ENCODE measurements at places on chromosomes 6 and 20.

DNA sequence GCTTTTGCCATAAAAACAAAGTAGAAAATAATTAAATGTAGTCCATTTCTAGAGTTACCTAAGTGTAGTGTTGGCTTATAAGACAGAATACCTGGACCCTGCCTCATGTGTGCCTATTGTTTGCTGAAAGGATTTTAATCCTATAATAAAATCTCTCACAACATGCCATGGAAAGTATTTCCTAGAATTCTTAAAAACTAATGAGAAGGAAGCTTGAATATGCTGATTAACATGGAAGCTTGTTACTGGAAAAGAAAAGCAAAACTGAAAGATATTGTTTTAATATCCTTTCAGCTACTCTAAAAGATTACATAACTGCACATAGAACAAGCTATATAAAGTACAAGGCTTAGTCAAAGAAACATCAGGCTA, 18.0 kb upstream of the FAM135A start:
- DNase-seq: no peak

DNA sequence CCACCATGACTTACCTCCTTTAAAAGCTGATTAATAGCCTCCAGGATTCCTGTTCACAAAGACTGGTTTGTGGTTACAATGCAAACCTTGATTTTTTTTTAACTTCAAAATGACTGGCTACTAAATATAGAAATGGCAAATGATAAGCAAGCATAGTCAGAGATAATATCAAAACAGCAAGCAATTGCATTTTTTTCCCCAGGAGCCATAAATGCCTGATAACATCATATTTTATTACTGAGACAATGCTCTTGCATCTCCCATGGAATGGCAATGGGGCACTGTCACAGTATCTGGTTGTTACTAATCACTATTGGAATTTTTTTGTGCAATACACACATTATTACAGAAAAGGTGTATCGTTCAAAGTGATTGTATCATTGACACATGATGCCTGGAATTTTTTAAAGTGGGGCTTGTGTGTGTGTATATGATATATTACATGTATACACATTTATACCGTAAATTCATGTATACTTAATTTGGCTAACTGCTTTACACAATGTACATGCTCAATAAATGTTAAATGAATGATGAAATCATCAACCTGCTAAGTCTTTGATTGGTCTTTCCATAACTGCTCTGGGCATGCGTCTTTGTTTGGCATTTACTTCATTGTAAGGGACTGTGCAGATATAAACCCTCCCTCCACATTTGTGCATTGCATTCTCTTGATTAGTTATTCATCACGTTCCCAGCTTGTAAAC, 980 bp upstream of the SALL4 start:
- peak; percentile 56 for DNase-seq

DNA sequence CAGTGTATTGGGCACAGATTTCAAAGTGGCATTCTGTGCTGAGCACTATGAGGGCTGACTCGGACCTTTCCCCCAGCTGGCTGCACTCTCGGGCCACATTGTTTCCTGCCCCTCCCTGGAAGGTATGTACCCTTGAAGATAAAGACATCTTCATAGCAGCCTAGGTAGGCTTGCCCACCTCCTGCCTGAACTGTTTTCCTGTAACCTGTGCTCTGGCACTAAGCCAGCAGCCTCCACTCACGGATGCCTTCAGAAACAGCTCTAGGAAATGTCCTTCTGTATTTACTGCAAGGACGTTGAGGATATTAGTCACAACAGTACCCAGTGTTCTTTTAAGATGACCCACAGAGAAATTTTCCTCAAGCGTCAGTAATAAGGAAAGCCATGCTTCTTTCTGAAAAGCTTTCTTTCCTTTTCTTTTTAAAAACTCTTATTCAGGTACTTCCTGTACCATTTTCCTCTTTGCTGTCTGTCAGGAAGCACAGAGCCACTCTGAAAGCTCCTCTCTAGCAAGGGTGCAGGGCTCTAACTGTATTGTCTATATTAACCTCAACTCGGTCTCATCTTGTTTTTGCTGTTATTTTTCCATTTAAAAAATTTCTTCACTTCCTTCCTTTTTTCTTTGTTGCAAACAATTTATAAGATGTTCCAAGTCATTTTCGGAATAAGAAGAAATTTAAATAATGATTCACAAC, 43.5 kb downstream of the TTI1 start:
- DNase-seq: no peak

DNA sequence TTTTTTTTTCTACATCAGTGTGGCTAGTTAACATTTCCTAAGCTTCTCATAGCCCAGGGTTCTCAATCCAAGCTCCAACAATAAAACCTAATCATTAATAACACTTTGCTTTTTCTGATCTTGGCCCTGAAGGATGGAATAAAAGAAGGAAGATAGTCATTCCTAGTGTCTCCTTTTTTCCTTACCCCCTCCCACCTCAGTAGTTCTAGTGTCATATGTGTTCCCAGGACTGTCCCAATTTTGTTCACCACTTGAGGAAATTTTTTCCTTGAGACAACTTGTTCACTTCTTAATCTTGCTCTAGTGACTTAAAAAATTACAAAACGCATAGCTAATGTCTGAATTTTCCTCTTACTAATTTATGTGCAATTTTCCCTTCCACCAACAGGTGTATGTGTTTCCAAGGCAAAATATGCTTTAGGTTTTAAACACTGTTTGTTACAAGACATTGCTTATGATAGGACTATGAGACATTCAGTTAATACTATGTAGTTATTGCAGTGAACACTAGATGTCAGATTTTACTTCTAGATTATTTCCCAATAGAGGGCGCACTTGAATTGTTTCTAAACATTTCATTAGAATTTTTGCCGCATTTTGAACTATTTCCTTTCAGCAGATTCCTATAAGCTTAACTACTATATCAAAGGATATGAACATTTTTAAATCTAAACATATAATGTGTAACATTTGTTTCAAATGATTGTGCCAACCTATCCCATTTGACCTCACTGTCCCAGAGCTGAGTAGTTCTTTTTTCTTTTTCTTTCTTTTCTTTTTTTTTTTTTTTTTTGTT, 18.5 kb upstream of the C6orf141 start:
- peak; percentile 58 for DNase-seq

GRCh38 chr20:5222919-5223634, 93.7 kb downstream of the PROKR2 start:
- peak; percentile 63 for DNase-seq

- no peak for DNase-seq
Measured at GRCh38 chr6:89243331-89243629, 26.1 kb upstream of the GABRR1 start.

GRCh38 chr20:61560361-61560853, 308.3 kb downstream of the CDH4 start:
- DNase-seq: peak; percentile 53

DNA sequence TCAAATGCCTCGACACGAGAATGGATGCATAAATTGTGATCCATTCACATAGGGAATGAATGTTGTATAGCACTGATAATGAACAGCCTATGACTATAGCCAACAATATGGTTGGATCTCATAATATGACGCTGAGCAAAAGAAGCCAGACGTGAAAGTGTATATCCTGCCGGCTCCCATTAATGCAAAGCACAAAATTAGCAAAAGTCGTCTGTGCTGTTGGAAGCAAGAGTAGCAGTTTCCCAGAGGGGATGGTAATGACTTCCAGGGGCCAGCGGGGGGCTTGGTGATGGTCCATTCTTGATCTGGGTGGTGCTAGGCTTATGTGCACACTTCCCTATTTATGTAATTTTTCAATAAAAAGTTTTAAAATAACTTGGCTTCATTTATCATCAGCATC, 1.0 kb upstream of the TAGAP start:
- DNase-seq: no peak

All from fibroblast of skin of back (primary cell).